Endothelial cell (in vitro differentiated cells): ENCODE measurements at places on chromosomes 16 and 17.

GRCh38 chr16:89720813-89721545 is at the start of the genes VPS9D1 and ZNF276:
TSS of gene VPS9D1 (minus strand) at chr16:89720898. CDS start at chr16:89720861, 37 bp downstream.
TSS of gene ZNF276 (plus strand) at chr16:89721537. CDS start at chr16:89721641, 104 bp downstream.
- no peak within 1 kb of the TSS for H3K27ac ChIP-seq
- H3K27me3 ChIP-seq: peaks cover 23% of the 10 kb centered on the region
- H3K4me3 ChIP-seq: peak within 1 kb of the TSS; percentile 88
- peaks cover 13% of the 10 kb centered on the region for H3K4me1 ChIP-seq
- DNase-seq: peak; percentile 81
- H3K36me3 ChIP-seq: peaks cover 11% of the 10 kb centered on the region

GRCh38 chr17:27690882-27691281 is 59.9 kb downstream of the LGALS9 start:
- H3K27ac ChIP-seq: no peak overlapping the region
- no peak overlapping the region for H3K4me3 ChIP-seq
- no peak for DNase-seq
- H3K36me3 ChIP-seq: peaks cover 7% of the 10 kb centered on the region
- no peaks in the 10 kb centered on the region for H3K4me1 ChIP-seq
- no peaks in the 10 kb centered on the region for H3K27me3 ChIP-seq

DNA sequence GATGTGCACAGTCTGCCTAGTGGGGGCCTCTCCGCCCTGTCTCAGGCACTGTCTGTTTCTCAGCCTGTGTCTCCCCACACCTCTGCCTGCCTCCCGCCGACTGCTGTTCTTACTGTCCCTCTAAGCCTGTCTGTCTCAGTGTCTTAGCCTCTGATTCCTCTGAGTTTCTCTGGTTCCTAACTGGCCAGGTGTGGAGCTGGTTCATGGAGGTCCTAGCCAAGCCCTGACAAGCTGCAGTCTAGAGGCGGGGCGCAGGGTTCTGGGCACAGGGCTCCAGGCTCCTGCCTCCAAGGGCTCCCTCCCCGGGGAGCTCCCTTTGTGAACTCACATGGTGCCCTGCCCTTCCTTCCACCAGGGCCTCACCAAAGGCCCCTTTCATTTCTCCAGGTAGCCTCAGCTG is 19.4 kb downstream of the C17orf100 start:
- H3K4me3 ChIP-seq: no peak overlapping the region
- H3K27ac ChIP-seq: no peak overlapping the region
- DNase-seq: no peak
- H3K4me1 ChIP-seq: peaks cover 9% of the 10 kb centered on the region
- H3K36me3 ChIP-seq: no peaks in the 10 kb centered on the region

DNA sequence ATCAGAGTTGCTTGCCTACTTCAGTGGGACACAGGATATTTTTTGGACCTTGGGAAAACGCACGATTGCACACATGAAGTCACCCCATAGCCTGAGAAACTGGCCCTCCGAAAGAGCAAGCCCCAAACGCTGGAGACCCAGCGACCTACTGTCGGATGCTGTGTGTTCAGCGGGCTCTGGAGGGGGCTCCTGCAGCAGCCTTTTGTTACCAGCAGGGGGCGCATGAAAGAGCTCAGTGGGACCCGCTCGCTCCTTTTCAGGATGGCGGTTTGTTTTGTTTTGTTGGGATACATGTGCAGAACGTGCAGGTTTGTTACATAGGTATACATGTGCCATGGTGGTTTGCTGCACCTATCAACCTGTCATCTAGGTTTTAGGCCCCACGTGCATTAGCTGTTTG is 28.4 kb downstream of the MYH3 start:
- no peak overlapping the region for H3K4me3 ChIP-seq
- H3K27ac ChIP-seq: no peak overlapping the region
- H3K27me3 ChIP-seq: peaks cover 2% of the 10 kb centered on the region
- H3K36me3 ChIP-seq: peaks cover 9% of the 10 kb centered on the region
- DNase-seq: peak; percentile 47

- H3K27ac ChIP-seq: no peak overlapping the region
- peaks cover 49% of the 10 kb centered on the region for H3K4me1 ChIP-seq
- H3K36me3 ChIP-seq: peaks cover 24% of the 10 kb centered on the region
- no peak overlapping the region for H3K4me3 ChIP-seq
- H3K27me3 ChIP-seq: peaks cover 21% of the 10 kb centered on the region
Observed at GRCh38 chr17:38748892-38749222, 721 bp upstream of the PCGF2 start.

DNA sequence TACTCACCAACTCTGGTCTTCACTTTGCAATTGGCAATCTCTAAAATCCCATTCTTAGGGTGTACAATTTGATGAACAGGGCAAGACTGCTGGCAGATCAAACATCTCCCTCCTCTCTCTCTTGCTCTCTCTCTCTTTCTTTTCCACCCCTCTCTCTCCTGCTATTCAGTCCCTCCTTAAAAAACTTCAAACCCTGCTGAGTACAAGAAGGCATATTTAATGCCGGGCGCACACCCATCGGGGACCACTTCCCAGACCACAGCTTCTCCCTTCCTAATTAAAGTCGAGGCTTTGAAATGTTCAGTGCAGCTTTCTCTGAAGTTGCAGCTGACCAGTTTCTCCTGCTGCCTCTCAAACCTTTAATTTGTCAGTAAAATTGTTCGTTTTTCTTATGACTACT is 185.4 kb upstream of the CDH11 start:
- H3K4me3 ChIP-seq: no peak overlapping the region
- H3K27ac ChIP-seq: no peak overlapping the region
- H3K36me3 ChIP-seq: no peaks in the 10 kb centered on the region
- no peak for DNase-seq
- peaks cover 3% of the 10 kb centered on the region for H3K27me3 ChIP-seq

DNA sequence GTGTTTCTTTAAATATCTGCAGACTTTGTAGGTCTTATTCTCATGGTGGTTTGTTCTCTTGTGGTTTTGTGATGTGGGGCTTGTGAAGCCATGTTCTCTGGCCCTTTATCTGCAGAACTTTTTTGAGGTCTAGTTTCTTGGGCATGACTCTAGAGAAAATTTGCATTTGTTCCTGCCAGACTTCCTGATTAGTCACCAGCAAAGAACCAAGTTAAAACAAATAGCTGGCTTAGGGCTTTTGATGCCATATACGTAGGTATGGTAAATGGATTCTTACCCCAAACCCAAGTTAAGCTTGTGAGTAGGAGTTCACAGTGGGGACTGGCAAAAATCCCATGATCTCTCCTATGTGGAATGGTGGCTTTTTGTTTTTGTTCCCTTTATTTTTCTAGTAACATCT is 68.7 kb upstream of the IRX3 start:
- H3K27me3 ChIP-seq: peaks cover 4% of the 10 kb centered on the region
- no peak overlapping the region for H3K27ac ChIP-seq
- peaks cover 2% of the 10 kb centered on the region for H3K4me1 ChIP-seq

GRCh38 chr17:45332989-45333701 is 16.3 kb upstream of the MAP3K14 start:
- H3K4me3 ChIP-seq: peak overlapping the region; percentile 15
- no peak overlapping the region for H3K27ac ChIP-seq
- peaks cover 14% of the 10 kb centered on the region for H3K4me1 ChIP-seq
- peaks cover 2% of the 10 kb centered on the region for H3K27me3 ChIP-seq
- no peak for DNase-seq

- H3K36me3 ChIP-seq: no peaks in the 10 kb centered on the region
- H3K4me1 ChIP-seq: peaks cover 7% of the 10 kb centered on the region
- peaks cover 6% of the 10 kb centered on the region for H3K27me3 ChIP-seq
- H3K27ac ChIP-seq: no peak overlapping the region
Observed at GRCh38 chr17:27746881-27747280, 53.4 kb downstream of the NOS2 start.

- H3K4me3 ChIP-seq: no peak overlapping the region
- H3K36me3 ChIP-seq: peaks cover 4% of the 10 kb centered on the region
- no peak overlapping the region for H3K27ac ChIP-seq
- peaks cover 12% of the 10 kb centered on the region for H3K4me1 ChIP-seq
- H3K27me3 ChIP-seq: peaks cover 2% of the 10 kb centered on the region
Observed at GRCh38 chr16:30636599-30636998, 14.2 kb upstream of the PRR14 start.

DNA sequence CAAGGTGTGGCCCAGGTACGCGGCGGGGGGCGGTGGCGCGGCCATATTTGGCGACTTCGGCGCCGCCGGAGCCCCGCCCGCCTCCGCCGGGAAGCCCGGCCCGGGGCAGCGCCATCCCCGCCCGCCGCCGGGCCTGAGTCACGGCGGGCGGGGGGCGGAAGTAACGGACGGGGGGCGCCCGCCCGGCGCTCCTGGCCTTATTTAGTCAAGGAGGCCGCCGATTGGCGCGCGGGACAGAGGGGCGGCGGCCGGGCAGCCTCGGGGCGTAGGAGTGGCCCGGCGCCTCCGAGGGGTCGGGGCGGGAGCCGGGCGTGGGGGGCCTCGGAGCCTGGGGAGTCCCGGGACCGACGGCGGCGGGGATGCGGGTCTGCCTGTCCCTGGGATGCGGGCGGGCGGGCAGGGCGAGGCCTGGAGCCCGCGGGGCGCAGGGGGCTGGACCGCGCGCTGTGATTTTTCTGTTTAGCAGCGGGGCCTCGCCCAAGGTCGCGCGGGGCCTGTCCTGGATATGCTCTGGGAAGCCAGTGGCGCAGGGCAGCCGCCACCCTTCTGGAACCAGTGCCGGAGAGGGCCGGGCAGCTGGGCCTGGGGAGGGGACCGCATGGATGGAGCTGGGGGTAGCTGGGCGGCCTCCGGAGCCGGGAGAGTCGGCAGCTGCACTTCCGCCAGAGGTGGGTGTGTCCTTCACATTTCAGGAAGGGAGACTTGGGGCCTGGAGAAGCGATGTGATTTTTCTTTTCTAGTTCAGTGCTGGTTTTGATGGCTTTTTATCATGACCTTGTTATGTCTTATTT is 2.3 kb upstream of the ACTG1 start:
- H3K36me3 ChIP-seq: peaks cover 23% of the 10 kb centered on the region
- DNase-seq: peak; percentile 54
- H3K27ac ChIP-seq: peak overlapping the region; percentile 85
- H3K4me3 ChIP-seq: peak overlapping the region; percentile 93
- H3K4me1 ChIP-seq: peaks cover 25% of the 10 kb centered on the region

- H3K4me1 ChIP-seq: peaks cover 54% of the 10 kb centered on the region
- H3K27ac ChIP-seq: no peak overlapping the region
- H3K4me3 ChIP-seq: no peak overlapping the region
- no peaks in the 10 kb centered on the region for H3K36me3 ChIP-seq
Observed at GRCh38 chr17:61158376-61158775, 241.3 kb upstream of the TBX2 start.

DNA sequence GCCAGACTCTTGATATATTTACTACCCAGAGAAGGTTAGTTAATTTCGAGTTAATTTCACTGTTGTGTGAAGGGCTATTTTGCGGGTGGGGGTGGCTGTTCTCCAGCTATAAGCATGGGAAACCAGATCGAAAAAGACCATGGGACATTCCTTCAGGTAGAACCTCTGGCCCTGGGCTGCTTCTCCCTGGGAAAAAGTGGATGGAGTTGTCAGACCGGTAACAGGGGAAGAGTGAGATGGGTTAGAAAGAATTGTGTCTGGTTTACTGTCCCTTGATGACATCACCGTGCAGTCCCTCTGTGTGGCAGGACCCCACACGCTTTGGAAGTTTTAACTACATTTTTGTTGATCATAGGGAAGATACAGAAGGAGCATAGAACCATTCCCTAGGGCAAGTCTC is 296.3 kb downstream of the RBFOX1 start:
- H3K27me3 ChIP-seq: peaks cover 3% of the 10 kb centered on the region
- no peak overlapping the region for H3K4me3 ChIP-seq
- DNase-seq: no peak

GRCh38 chr16:85428899-85429775 is 184.0 kb upstream of the GSE1 start:
- DNase-seq: peak; percentile 2
- no peaks in the 10 kb centered on the region for H3K4me1 ChIP-seq
- peak overlapping the region; percentile 2 for H3K27ac ChIP-seq
- H3K36me3 ChIP-seq: peaks cover 3% of the 10 kb centered on the region
- H3K4me3 ChIP-seq: no peak overlapping the region

DNA sequence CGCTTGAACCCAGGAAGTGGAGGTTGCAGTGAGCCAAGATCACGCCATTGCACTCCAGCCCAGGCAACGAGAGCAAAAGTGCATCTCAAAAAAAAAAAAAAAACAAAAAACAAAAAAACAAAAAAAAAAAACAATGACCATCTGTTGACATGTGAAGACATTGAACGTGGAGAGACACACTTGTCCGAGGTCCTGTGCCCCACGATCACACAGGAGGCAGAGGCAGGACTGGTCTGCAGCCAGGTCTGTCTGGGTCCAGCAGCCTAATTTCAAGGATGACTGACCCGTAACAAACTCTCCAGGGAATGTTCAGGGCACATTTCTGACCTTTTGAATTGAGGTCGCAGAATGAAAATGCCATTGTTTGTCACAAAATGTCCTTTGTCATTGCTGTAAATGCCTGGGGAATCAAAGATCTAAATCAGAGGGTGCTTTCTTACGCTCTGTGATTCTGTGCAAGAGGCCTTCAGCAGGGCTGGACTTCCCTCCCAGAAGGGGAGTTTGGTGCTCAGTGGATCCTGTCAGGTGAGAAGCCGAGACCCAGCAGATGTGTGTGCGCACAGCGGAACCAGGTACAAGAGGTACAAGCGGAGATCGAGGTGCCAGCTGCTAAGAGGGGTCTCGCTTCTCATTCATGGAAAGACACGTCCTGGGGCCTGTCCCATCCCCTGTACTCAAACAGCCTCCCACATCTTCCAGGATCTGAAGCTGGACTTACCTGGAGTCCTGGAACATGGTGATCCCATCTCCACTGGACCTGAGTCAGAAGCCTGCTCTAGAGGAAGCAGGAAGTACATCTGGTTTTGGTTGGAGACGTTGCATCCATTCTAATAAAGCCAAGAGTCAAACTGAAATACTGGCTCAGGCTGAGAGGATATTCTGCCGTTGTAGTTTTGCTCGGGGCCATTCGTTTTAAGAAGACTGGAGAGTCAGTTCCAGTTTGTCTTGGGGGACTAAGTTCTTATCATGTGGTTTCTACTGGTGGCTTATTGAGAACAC is 95.8 kb downstream of the IRF8 start:
- peaks cover 7% of the 10 kb centered on the region for H3K4me1 ChIP-seq
- peaks cover 2% of the 10 kb centered on the region for H3K27me3 ChIP-seq
- no peaks in the 10 kb centered on the region for H3K36me3 ChIP-seq
- DNase-seq: no peak
- H3K4me3 ChIP-seq: no peak overlapping the region

DNA sequence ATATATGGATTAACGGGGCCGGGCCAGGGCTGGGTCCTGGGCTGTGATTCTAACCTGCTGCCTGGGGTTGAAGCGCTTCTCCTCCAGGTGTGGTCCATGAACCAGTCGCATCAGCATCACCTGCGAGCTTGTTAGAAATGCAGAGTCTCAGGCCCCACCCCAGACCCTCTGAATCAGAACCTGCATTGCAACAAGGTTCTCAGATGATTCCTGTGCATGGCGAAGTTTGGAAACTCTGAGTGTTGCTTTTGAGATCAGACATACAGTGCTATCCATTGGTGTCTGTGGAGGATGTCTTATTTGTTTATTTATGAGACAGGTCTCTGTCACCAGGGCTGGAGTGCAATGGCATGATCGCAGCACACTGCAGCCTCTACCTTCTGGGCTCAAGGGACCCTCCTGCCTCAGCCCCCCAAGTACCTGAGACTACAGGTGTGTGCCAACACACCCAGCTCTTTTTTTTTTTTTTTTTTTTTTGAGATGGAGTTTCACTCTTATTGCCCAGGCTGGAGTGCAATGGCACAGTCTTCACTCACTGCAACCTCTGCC is 99.8 kb downstream of the PITPNC1 start:
- H3K4me3 ChIP-seq: no peak overlapping the region
- no peak for DNase-seq
- H3K27ac ChIP-seq: no peak overlapping the region
- H3K27me3 ChIP-seq: peaks cover 3% of the 10 kb centered on the region
- H3K36me3 ChIP-seq: no peaks in the 10 kb centered on the region
